ENCODE measurements at places on chromosomes 13 and 19.

DNA sequence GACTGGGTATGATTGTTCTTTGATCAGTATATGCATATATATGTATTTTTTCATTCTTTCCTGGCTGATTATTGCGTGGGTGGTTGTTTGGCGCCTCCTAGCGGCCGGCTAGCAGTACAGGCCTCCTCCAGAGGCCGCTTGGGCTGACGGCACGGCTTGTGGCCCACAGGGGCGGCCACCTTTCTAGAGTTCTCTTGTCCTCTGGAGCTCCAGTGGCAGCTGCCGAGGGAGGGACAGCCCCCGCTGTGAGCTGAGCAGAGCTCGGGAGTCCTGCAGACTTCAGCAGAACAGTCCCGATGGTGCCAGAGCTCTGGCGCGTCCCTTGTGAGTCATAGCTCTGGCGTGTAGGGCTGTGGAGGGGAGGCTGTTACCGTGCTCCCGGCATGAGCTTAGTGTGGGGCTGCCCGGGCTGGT, 22.5 kb upstream of the ZNF429 start:
- peak; percentile 69 for DNase-seq

- no peak for DNase-seq
These were observed 34.2 kb downstream of the TDRD3 start for GRCh38 chr13:60431108-60431700.

DNA sequence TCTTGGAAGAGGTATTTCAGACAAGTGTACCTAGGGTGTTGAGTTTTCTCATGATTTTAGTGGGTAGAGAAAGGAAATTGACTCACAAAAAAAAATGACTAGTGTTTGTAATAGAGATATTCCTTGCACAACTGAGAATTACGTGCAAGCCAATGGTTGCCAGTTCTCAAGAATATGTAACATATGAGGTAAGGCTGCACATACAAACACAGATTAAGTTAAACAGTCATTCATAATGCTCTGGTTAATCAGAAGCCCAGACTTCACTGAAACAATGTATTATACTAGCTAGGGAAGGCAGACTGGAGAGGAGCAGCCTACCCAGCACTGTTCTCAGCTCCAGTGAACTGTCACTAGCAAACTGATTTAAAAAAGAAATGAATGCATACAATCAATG, 418.3 kb downstream of the DIAPH3 start:
- DNase-seq = no peak

GRCh38 chr13:108755083-108755482, 125.7 kb downstream of the MYO16 start:
- DNase-seq = no peak

DNA sequence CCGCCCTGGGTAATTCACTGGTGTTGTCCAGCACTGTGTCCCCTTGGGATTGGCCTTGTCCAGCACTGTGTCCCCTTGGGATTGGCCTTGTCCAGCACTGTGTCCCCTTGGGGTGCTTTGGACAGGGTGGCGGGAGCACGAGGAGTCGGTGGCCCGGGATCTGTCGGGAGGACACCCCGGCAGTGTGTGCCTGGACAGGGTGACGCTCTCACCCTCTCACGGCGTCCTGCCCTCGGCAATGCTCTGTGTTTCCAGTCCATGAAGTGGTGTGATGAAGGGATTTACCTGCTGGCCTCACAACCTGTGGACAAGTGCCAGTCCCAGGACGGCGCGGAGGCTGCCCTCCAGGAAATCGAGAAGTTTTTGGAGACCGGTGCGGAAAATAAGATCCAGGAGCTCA, 29.9 kb upstream of the F7 start:
- DNase-seq = no peak

GRCh38 chr13:27379694-27380641, 44.5 kb upstream of the GTF3A start:
- peak; percentile 57 for DNase-seq

DNA sequence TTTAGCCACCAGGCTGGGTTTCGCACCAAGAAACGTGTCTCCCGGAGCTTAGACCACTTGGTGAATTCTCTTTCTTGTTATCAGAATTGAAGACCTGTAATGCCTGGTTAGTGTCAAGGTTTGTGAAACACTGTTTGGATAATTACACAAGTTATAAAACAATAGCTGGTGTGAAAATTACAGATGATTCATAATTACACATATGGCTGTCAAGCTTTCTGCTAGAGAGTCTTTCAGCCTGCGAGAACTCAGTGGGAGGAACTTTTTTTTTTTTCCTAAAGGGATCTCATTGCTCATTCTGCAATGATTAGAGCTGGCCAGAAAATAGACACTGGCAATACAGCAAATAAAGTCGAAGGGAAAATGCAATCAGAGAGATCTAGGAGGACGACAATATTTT, 13.4 kb upstream of the KLK4 start:
- DNase-seq = no peak

- DNase-seq = no peak
These were observed 7.3 kb upstream of the KCTD15 start for GRCh38 chr19:33789344-33789743.

DNA sequence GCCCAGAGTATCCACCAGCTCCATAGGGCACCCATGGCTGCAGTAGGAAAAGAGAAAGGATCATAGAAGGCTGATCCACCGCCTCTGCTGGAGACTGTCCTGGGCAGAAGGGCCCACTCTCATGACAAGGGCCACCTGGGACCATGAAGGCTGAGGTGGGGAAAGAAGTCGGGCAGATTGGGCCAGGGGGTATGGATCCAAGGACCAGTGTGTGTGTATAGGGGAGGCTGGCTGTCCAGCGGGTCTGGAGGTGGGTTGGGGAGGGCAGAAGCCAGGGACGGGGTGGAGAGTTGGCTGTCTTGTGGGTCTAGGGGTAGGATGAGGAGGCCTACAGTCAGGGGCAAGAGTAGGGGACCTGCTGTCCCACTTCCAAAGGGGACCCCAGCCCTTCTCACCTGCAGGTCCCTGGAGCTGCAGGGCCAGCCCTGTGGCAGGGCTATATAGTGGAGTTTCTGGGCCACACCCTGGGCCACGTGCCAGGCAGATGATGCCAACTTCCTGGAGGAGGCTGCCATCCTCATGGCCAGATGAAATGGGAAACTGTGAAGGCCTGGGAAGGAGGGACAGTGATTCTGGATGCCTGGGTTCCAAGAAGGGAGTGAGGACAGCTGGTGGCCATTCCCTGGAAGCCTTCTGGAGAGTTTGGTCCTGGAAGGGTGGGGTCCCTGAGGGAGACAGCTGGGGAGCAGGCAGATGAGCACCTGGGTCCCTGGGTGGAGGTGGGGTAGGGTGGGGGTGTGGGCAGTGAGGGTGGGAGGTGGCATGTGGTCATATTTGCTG, at the start of gene FCGBP:
Gene FCGBP (minus strand): TSS at position 51 of the 780 bp plus-strand sequence.
- peak; percentile 19 for DNase-seq

DNA sequence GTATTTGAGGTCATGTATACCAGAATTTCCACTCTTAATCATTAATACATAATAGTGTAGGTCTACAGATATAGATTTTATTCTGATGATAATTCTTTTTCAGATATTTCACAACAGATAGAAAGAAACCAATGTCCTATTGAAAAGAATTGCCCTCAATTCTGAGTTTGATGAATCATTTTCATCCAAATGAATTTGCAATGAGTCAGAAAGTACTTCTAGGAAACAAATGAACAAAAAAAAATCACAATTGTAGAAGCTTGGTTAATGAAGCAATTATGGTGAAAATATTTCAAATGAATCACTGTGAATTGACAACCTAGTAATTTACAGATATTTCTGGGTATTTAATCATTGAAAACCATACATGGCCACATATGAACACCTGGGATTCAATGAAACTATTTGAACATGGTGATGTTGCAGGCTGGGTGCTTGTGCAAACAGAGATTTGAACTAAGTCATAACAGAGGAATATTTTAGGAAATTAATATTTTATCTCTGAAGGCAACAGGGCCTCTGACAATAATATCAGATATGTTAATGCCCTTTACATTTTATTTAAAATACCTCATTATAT, 360.9 kb downstream of the SLITRK5 start:
- DNase-seq = no peak

DNA sequence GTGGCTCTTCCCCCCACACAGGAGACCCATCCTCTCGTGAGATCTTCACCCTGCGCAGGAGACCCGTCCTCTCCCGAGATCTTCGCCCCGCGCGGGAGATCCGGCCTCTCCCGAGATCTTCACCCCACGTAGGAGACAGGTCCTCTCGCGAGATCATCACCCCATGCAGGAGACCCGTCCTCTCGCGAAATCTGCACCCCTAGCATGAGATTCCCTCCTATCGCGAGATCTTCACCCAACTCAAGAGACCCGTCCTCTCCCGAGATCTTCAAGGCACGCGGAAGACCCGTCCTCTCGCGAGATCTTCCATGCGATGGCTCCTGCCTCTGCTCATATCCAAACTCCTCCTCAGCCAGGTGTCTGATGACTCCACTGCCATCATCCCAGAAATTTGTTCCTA, 24.3 kb downstream of the LAIR2 start:
- no peak for DNase-seq

DNA sequence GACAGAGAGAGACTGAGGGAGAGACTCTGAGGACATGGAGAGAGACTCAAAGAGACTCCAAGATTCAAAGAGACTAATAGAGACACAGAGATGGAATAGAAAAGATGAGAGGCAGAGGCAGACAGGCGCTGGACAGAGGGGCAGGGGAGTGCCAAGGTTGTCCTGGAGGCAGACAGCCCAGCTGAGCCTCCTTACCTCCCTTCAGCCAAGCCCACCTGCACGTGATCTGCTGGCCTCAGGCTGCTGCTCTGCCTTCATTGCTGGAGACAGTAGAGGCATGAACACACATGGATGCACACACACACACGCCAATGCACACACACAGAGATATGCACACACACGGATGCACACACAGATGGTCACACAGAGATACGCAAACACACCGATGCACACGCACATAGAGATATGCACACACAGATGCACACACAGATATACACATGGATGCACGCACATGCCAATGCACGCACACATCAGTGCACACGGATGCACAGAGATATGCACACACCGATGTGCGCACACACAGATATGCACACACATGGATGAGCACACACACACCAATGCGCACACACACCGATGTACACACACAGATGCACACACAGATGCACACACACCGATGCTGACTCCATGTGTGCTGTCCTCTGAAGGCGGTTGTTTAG, 3.3 kb upstream of the F10 start:
- DNase-seq = peak; percentile 17

DNA sequence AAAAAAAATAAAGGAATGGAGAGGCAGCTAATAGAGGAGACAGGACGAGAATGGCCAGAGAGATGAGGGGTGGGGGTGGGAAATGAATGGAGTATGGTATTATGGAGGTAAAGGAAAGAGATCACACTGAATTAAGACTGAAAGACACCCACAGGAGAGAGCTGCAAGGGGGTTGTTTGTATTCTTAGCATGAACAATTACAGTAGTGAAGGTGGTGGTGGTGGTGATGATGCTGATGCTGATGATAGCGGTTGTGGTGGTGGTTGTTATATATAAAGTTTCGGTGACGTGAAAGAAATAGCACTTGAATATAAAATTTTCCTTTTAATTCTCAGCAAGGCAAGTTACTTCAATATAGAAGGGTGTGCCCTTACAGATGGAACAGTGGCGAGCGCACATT, 2.8 kb upstream of the ADGRE3 start:
- DNase-seq = no peak

DNA sequence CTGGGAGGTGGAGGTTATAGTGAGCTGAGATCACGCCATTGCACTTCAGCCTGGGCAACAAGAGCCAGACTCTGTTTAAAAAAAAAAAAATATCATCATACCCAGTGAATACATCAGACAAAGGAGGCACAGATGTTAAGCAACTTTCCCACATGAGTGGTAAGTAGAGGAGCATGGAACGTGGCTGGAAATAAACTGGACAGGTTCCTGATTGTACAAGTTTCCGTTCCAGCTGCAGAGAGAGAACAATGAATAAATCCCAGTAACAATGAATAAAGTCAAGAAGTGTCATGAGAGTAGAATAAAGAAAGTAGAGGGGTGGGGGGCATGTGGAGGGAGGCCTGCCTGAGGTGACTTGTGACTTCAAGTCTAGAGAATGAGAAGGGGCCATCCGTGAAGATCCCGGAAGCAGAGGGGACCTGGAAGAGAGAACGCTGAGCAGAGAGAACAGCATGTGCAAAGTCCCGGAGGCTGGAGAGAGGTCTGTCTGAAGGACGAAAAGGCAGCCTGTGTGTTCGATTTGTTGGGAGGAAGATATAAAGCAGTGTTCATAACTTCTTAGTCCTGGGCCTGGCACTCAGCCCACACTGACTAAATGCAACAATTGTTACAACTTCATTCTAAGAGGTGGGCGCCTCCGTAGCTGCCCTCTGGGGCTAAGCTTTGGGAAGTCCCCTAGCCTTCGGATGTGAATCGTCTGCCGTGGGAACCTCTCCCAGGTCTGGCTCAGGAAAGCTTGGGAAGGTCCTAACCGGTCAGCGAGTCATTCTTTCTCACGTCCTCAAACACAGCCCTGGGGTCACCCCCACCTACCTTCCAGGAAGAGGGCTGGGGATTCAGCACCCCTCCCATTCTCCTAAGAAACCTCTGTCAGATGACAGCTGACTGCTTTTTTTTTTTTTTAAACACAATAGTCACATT, 15.3 kb upstream of the ARHGEF18 start:
- DNase-seq = no peak

DNA sequence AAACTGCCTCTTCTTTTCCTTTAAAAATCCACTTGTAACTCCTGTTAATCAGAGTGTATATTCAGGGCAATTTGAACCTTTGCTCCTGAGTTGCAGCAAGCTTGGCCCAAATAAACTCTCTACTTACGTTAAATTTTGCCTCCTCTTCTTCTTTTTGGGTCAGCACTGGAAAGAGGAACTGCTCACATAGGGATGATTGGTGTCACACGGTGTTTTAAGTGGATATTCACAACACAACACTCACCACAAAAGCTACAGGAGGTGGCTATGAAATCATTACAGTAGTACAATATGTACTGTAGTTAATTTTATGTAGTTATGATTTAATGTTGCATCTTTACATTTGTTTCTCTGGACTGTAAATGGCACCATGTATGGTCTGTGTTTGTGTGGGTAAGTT, 96.8 kb upstream of the DOCK9 start:
- no peak for DNase-seq

DNA sequence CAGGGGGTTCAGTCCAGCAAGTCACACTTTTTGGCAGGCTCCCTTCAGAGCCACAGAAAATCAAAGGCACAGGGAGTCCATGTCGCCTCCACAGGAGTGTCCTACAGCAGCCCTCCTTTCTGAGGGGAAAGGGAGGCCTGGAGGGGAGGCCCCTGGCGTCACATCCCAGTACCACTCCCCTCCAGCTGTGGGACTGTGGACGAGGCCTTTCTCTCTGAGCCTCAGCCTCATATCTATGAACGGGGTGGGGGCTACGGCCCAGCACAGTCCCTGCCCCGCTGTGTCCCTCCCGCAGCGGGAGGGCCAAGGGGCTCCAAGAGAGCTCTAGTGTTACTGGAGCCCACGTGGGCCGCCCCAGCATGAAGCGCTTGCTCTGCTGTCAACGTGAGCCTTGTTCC, 23.8 kb downstream of the PEPD start:
- DNase-seq = no peak

- DNase-seq = peak; percentile 65
These were observed 6.4 kb upstream of the DMWD start for GRCh38 chr19:45798995-45799517.

Measured in activated CD4-positive, CD25-positive, alpha-beta regulatory T cell treated with anti-CD3 and anti-CD28 coated beads, Interleukin-2, amount 50 U/mL, for 72 hours (primary cell).